HS-27A (cell line): ENCODE measurements at places on chromosomes 4 and X.

DNA sequence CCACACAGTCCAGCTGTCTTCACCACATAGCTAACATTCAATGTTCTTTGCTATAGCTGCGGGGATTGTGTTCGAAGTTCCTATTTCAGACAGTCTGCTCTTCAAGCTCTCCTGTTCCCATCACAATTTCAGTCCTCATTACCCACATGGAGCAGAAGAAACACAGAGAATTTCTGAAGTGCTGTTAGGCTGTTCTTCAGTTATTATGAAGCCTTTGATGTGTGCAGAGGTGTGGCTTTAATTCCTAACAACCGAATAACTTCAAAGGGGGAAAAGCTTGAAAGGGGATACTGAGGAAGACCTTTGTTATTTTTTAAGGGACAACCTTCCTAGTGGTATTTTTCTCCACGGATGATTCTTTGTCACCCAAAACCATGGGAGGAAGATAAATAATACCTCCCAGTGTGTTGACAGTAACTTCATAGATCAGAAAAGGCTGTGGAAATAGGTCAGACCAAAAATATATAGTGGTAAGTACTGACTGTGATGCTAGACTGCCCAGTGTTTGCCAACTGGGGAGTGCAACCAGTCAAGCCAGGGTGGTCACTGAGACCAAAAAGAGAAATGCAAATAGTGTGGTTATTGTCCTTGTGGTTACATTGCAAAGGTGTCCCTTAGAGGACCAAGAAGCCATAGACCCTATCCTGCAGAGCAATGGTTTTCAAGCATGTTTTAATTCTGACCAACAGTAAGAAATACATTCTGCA is 52.1 kb downstream of the PRKG2 start:
- DNase-seq: no peak

GRCh38 chr4:90186229-90186628 is 59.0 kb downstream of the CCSER1 start:
- DNase-seq: no peak

- no peak for DNase-seq
Observed at GRCh38 chrX:10636337-10636736, 16.0 kb upstream of the MID1 start.

DNA sequence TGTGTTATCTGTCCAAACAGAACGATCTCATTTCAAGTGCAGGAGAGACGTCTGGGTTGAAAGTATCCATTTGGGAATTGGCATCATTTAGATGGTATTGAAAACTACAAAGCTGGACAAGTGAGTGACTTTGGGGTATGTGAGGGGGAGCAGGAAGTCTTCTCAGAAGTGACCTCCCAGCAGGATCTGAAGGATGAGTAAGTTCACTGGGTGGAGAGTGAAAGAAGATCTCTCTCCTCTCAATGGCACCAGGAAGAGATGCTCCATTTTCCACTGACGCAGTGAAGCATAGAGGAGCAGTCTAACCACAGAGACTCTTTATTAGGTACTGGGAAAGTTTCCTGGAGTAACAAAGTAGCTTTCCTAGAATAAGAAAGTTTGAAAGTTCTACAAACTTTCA is 161.0 kb downstream of the CPE start:
- DNase-seq: no peak

DNA sequence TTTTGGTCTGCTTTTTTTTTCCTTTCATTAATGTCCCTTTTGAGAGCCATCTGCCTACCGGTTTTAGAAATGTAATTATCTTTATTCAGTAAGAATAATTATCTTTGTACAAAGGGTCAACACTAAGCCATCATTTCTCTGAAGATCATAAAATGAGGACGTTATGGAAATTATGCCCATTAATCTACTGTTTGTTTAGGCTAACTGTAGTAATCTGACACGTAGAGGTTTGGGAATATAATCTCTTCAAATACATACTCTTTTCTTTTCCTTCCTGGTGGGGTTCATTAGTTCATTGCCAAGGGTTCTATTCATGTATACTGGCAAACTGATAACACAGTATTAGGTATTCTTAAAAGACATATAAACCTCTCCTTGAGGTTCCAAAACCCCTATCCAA is 3.8 kb upstream of the HSD17B13 start:
- no peak for DNase-seq

GRCh38 chrX:127574829-127575228 is 477.4 kb downstream of the ACTRT1 start:
- no peak for DNase-seq

- DNase-seq: no peak
Observed at GRCh38 chrX:134547047-134547679, 87.2 kb downstream of the HPRT1 start.

- DNase-seq: no peak
Observed at GRCh38 chrX:1803741-1804140, 188.9 kb downstream of the ASMT start.

DNA sequence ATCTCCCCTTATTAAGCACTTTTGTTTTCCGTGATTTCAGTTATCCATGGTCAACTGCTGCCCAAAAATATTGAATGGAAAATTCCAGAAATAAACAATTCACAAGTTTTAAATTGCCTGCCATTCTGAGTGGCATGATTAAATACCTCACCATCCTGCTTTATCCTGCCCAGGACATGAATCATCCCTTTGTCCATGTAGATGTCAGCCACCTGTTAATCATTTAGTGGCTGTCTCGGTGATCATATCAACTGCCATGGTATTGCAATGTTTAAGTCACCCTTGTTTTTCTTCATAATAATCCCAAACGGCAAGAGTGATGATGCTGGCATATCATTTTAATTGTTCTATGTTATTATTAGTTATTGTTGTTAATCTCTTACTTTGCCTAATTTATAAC is 79.8 kb upstream of the LHFPL1 start:
- DNase-seq: no peak

DNA sequence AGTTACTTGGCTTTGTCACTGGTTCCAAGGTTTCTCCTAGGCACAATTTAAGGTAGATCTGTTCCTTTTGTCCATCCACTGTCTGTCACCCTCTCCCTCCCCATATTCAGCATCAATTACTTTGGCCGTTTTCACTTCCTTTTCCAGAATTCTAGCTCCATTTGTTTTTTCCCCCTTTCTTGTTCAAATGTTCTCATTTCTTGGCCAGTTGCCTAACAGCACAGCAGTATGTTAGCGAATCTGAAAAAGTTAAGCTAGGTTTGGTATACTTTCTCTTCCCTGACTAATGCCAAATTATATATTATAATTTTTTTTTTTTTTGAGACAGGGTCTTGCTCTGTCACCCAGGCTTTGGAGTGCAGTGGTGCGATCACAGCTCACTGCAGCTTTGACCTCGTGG is 409.1 kb upstream of the TEX13C start:
- no peak for DNase-seq

- no peak for DNase-seq
Observed at GRCh38 chr4:121957266-121957665, 5.4 kb upstream of the TRPC3 start.

DNA sequence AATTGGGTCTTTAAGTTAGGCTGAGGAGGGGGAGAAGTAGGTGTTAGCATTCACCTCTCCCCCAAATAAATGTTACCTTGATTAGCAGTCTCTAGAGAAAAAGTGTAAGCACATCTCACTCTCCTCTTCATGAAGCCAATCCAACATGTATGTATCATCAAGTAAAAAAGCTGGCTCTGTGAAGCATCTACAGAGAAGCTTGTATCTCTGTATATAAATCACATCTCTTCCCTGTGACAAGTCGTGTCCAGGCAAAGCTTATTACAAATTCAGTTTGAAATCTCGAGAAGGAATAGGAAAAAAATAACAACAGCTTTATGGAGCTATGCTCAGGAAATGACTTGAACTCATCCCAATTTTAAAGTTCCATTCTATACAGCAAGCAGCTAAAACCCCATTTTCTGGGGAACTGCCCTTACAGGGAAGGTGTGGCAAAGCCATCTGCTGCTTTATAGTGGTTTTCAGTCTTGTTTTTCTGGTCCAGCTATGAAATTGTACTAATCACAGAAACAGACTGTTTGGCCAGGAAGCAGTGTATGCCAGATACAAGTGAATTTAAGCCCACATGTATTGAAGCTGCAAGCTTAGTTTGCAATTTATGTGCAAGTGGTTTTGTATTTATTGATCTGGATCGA is 313.3 kb upstream of the NOCT start:
- DNase-seq: no peak

GRCh38 chr4:75634951-75635350 is 4.6 kb upstream of the CDKL2 start:
- DNase-seq: no peak

GRCh38 chr4:8920289-8920965 is 48.8 kb upstream of the HMX1 start:
- no peak for DNase-seq

GRCh38 chrX:109813236-109813635 is 80.2 kb upstream of the ACSL4 start:
- no peak for DNase-seq
